ENCODE measurements at places on chromosomes 12 and 14. TPM values are rescaled to one million over a fixed set of nuclear protein-coding genes. Genes with fewer than 3 reads are reported as not detected.

Gene FOXG1
- polyA plus RNA-seq: not detected

Gene SERPINA9
- not detected for polyA plus RNA-seq

Gene P2RX2
- polyA plus RNA-seq: not detected

GRCh38 chr12:96807741-96808140, 99.3 kb upstream of the NEDD1 start:
- H3K4me1 ChIP-seq: no peaks in the 10 kb centered on the region
- no peak overlapping the region for H3K4me3 ChIP-seq
- H3K27ac ChIP-seq: no peak overlapping the region
- no peaks in the 10 kb centered on the region for H3K36me3 ChIP-seq

DNA sequence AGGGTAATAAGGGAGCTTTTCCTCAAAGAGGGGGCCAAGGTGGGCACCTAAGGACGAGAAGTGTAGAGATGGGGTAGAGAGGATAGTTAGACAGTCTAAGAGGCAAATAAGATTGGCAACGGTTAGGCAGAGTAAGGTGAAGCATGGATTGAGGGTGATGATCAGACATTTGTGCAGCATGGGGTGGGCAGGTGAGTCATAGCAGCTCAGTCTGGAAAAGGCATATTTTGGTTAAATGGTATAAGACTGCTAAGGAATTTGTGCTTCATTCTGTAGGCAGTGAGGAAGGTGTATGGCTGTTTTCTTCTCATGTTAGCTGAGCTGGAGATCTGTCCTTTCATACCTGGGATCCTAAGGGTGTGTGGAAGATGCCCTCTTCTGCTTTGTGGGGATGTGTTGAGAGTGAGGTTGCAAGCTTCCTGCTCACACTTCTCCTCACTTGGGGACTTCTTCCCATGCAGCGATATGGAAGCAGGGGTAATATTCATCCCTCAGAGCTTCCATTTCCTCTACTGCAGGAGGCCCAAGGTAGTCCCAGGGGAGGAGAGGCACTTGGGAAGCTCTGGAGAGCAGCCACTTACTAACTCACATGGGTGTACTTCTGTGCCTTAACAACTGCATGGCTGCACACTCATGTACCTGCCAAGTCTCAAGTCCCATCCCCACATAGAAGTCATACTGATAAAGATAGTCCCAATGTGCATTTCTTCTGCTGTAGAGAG, 28.9 kb downstream of the GSG1 start:
- peaks cover 5% of the 10 kb centered on the region for H3K36me3 ChIP-seq
- no peaks in the 10 kb centered on the region for H3K4me1 ChIP-seq

Gene PLCZ1
- polyA plus RNA-seq: not detected

Gene BRMS1L
- polyA plus RNA-seq: 3.1 TPM

Gene SIX4
- not detected for polyA plus RNA-seq

Gene MYO1H
- polyA plus RNA-seq: not detected

- DNase-seq: no peak
- no peaks in the 10 kb centered on the region for H3K4me1 ChIP-seq
- H3K36me3 ChIP-seq: no peaks in the 10 kb centered on the region
Observed at GRCh38 chr12:128018067-128018466, 248.9 kb upstream of the TMEM132C start.

All from CD4-positive, alpha-beta memory T cell (primary cell).